Activated T-helper 1 cell treated with anti-CD3 and anti-CD28 coated beads, Interleukin-12 subunit alpha, Interleukin-12 subunit beta, Interleukin-2, Interleukin-4 antibody, amounts not matched to agents 30 ng/mL and 10 ng/mL and 1 ng/mL, durations not matched to agents 14 hours and 24 hours and 36 hours (primary cell): ENCODE measurements at places on chromosomes 3 and 15. TPM values are rescaled to one million over a fixed set of nuclear protein-coding genes. Genes with fewer than 3 reads are reported as not detected.

DNA sequence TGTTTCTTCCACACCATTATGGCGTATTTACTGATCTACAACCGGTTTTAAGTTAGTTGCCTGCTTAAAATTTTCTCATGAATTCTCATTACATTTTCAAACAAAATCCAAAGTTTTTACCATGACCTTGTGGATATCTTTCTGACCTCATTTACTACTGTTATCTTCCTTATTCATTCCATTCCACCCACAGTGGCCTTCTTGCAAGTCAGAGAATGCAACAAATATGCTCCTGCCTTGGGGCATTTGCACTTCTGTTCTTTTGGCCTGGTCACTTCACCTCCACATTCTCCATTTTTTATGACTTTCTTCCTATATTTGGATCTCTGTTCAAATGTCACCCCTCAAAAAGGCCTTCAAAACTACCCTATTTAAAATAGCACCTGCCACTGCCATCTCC, 8.8 kb upstream of the SLC15A2 start:
- no peaks in the 10 kb centered on the region for H3K4me1 ChIP-seq
- no peak overlapping the region for H3K4me3 ChIP-seq
- H3K27ac ChIP-seq: no peak overlapping the region
- H3K27me3 ChIP-seq: no peaks in the 10 kb centered on the region
- no peak for DNase-seq

The RPS17 gene
- 2,478 and 2,503 TPM in 2 replicates for total RNA-seq

DNA sequence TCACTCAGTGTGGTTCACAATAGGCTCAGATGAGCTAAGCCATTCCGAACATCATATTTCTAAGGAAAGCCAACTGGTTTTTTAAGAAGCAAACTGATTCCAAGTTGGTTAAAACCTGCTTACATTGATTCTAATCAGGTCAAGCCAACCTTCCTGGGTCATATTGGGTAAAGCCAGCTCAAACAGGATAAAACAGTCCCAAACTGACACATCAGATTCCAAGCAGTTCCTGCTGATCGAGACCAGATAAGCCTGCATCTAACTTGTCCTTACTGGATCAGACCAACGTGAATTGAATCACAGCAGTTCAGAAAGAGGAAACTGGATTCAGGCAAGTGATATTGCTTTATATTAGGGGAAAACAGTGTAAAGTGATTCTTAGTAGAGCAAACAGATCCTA, 18.6 kb upstream of the THSD4 start:
- H3K27ac ChIP-seq: no peak overlapping the region
- H3K4me1 ChIP-seq: no peaks in the 10 kb centered on the region
- no peak overlapping the region for H3K4me3 ChIP-seq
- H3K27me3 ChIP-seq: peaks cover 5% of the 10 kb centered on the region
- no peak for DNase-seq

GRCh38 chr3:89186456-89186855, 79.0 kb downstream of the EPHA3 start:
- H3K36me3 ChIP-seq: no peaks in the 10 kb centered on the region
- no peaks in the 10 kb centered on the region for H3K27me3 ChIP-seq
- no peak overlapping the region for H3K27ac ChIP-seq

GRCh38 chr3:195005251-195005620, 265.7 kb downstream of the XXYLT1 start:
- peaks cover under 1% of the 10 kb centered on the region for H3K27me3 ChIP-seq
- H3K4me1 ChIP-seq: no peaks in the 10 kb centered on the region
- no peaks in the 10 kb centered on the region for H3K36me3 ChIP-seq

The ATP8B4 gene
- 49.7 and 52.9 TPM in 2 replicates for total RNA-seq

- no peak overlapping the region for H3K4me3 ChIP-seq
- no peaks in the 10 kb centered on the region for H3K4me1 ChIP-seq
- H3K27ac ChIP-seq: no peak overlapping the region
- peaks cover 28% of the 10 kb centered on the region for H3K27me3 ChIP-seq
- no peaks in the 10 kb centered on the region for H3K36me3 ChIP-seq
Measured at GRCh38 chr3:44026220-44026865, 215.3 kb upstream of the TOPAZ1 start.

GRCh38 chr3:149532489-149533180, 58.1 kb downstream of the TM4SF4 start:
- DNase-seq: no peak
- H3K27ac ChIP-seq: no peak overlapping the region
- peaks cover 11% of the 10 kb centered on the region for H3K4me1 ChIP-seq
- peaks cover 2% of the 10 kb centered on the region for H3K27me3 ChIP-seq
- H3K36me3 ChIP-seq: no peaks in the 10 kb centered on the region

DNA sequence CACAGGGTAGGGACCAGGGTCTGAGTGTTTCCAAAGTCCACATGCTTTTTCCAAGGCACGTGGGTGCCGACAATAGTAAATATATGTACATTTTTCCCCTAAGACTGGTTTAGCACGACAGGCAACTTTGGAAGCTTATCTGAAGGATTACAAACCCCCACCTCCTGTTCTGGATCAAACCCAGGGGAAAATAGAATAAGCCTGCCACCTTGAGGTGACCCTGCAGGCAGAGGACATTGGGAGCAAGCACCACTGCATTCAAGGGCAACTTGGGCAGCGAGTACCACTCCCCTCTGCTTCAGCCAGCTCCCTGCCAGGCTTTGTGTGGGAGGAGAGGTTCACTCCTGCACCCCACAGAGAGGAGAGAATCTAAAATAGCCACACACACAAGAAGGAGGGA, 44.8 kb downstream of the KBTBD12 start:
- H3K27ac ChIP-seq: no peak overlapping the region
- no peak overlapping the region for H3K4me3 ChIP-seq
- no peak for DNase-seq
- H3K4me1 ChIP-seq: no peaks in the 10 kb centered on the region

DNA sequence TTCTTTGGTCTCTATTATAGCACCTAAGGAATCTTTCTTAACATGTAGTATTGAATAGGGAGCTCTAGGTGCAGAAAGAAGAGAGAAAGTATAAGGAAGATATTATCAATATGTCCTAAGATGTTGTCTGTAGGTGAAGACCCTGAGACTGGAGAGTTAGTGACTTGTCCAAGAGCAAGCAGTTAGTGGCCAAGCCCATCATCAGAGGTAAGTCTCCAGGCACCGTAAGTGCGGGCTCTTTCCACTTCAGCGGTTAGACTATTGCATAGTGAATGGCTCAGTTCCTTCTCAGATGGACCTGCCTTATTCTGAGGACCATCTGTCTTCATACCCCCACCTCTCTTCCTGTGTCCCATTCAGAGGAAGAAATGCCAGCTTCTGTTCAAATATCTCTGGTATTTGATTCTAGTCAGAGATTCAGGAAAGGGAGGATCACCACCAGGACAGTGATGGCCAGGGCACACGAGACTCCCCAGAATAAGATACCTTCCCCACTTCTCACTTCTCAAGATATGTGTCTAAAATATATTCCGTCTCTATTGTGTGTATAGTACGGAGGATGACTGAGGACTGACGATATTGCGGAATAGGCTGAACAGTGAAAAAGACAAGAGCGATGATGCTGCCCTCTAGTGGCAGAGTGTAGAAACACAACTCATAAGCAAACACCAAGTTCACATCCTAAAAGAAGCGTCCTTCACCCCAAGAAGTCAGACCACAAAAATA, 19.1 kb upstream of the ADGRG7 start:
- peaks cover 9% of the 10 kb centered on the region for H3K4me1 ChIP-seq
- H3K27me3 ChIP-seq: peaks cover 4% of the 10 kb centered on the region
- no peak overlapping the region for H3K4me3 ChIP-seq
- H3K36me3 ChIP-seq: no peaks in the 10 kb centered on the region
- H3K27ac ChIP-seq: no peak overlapping the region
- peak; percentile 53 for DNase-seq

- no peaks in the 10 kb centered on the region for H3K27me3 ChIP-seq
- DNase-seq: no peak
- H3K4me3 ChIP-seq: no peak overlapping the region
- H3K36me3 ChIP-seq: no peaks in the 10 kb centered on the region
- H3K27ac ChIP-seq: no peak overlapping the region
Measured at GRCh38 chr3:20608054-20608738, 422.2 kb upstream of the SGO1 start.

GRCh38 chr3:169288553-169288952, 375.0 kb downstream of the MECOM start:
- DNase-seq: no peak
- H3K27ac ChIP-seq: no peak overlapping the region
- H3K36me3 ChIP-seq: no peaks in the 10 kb centered on the region
- no peaks in the 10 kb centered on the region for H3K4me1 ChIP-seq
- no peak overlapping the region for H3K4me3 ChIP-seq

- no peaks in the 10 kb centered on the region for H3K4me1 ChIP-seq
- H3K36me3 ChIP-seq: no peaks in the 10 kb centered on the region
- H3K27ac ChIP-seq: no peak overlapping the region
- H3K4me3 ChIP-seq: no peak overlapping the region
- no peak for DNase-seq
Measured at GRCh38 chr3:76505202-76505845, 534.6 kb upstream of the ROBO2 start.

The TMC3 gene
- total RNA-seq: not detected in 2 replicates
